Activated B cell treated with CpG ODN at 0.5 μM for 24 hours (primary cell): ENCODE measurements at places on chromosomes 5 and 9. TPM values are rescaled to one million over a fixed set of nuclear protein-coding genes. Genes with fewer than 3 reads are reported as not detected.

- H3K27ac ChIP-seq, result no peak overlapping the region
- H3K36me3 ChIP-seq, result no peaks in the 10 kb centered on the region
- no peaks in the 10 kb centered on the region for H3K27me3 ChIP-seq
- H3K4me3 ChIP-seq, result no peak overlapping the region
- no peak for DNase-seq
- H3K4me1 ChIP-seq, result peaks cover 7% of the 10 kb centered on the region
These were observed 28.8 kb downstream of the PPIC start for GRCh38 chr5:123007754-123008153.

- DNase-seq, result no peak
- peaks cover 38% of the 10 kb centered on the region for H3K36me3 ChIP-seq
These were observed 2.2 kb downstream of the DUSP1 start for GRCh38 chr5:172768573-172769341.

DNA sequence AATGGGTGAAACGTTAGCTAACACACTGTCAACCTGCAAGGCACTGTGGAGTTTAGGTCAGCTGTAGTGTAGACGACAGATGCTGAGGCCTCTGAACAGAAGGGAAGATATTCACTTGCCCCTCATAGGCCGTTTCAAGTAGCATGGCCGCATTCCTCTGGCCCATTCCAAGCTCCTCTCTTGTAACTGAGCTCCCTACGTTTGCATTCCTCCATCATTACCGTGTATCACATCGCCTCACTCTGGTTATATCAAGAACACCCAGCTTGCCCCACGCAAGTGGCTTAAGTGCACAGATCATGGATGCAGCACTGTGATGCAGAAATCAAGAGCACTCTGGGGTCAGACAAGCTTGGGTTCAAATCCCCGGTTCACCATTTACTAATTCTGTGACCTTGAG lies 43.3 kb downstream of the PRELID2 start:
- no peaks in the 10 kb centered on the region for H3K4me1 ChIP-seq
- H3K27ac ChIP-seq, result no peak overlapping the region
- DNase-seq, result no peak
- H3K4me3 ChIP-seq, result no peak overlapping the region
- H3K36me3 ChIP-seq, result no peaks in the 10 kb centered on the region

GRCh38 chr9:32886021-32886420 lies 102.7 kb downstream of the TMEM215 start:
- H3K4me3 ChIP-seq, result no peak overlapping the region
- H3K36me3 ChIP-seq, result no peaks in the 10 kb centered on the region
- H3K4me1 ChIP-seq, result no peaks in the 10 kb centered on the region
- H3K27me3 ChIP-seq, result peaks cover 15% of the 10 kb centered on the region
- no peak for DNase-seq

- no peak overlapping the region for H3K4me3 ChIP-seq
- no peak overlapping the region for H3K27ac ChIP-seq
- no peaks in the 10 kb centered on the region for H3K36me3 ChIP-seq
- no peak for DNase-seq
- no peaks in the 10 kb centered on the region for H3K27me3 ChIP-seq
- no peaks in the 10 kb centered on the region for H3K4me1 ChIP-seq
These were observed 306.4 kb upstream of the PAPPA start for GRCh38 chr9:115847216-115847615.

GRCh38 chr5:136081217-136081591 lies 51.4 kb upstream of the SMAD5 start:
- H3K36me3 ChIP-seq, result no peaks in the 10 kb centered on the region
- peaks cover 15% of the 10 kb centered on the region for H3K4me1 ChIP-seq
- H3K27me3 ChIP-seq, result peaks cover 31% of the 10 kb centered on the region
- H3K4me3 ChIP-seq, result no peak overlapping the region
- no peak overlapping the region for H3K27ac ChIP-seq
- no peak for DNase-seq

GRCh38 chr5:22053195-22053594 lies 799.9 kb downstream of the CDH12 start:
- no peaks in the 10 kb centered on the region for H3K27me3 ChIP-seq
- no peaks in the 10 kb centered on the region for H3K4me1 ChIP-seq
- H3K4me3 ChIP-seq, result no peak overlapping the region
- H3K36me3 ChIP-seq, result no peaks in the 10 kb centered on the region
- no peak for DNase-seq
- H3K27ac ChIP-seq, result no peak overlapping the region

- no peaks in the 10 kb centered on the region for H3K4me1 ChIP-seq
- H3K4me3 ChIP-seq, result no peak overlapping the region
- no peak overlapping the region for H3K27ac ChIP-seq
- H3K27me3 ChIP-seq, result no peaks in the 10 kb centered on the region
These were observed 177.0 kb upstream of the GRIN3A start for GRCh38 chr9:101915482-101915881.

The SLC35A4 gene
- 76.0 and 77.9 TPM in 2 replicates for total RNA-seq

DNA sequence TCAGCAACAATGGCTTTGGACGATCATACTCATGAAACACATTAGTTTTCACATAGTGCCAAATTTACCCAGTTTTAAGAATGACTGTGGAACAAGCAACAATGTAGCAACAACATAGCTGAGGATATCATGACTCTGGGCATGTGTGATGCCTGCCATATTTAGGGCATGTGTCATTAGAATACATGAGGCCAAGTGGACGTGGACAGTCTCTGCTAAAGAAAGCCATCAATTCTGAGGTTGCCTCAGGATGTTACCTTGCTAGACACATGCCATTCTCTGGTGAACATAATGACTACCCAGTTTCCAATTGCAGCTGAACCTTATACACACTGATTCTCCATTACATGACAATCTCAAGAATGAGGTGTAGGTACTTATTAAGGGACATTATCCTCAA lies 103.3 kb upstream of the ADAMTS19 start:
- no peaks in the 10 kb centered on the region for H3K4me1 ChIP-seq
- no peak overlapping the region for H3K4me3 ChIP-seq
- no peak for DNase-seq
- no peaks in the 10 kb centered on the region for H3K36me3 ChIP-seq

The TYRP1 gene
- total RNA-seq, result not detected in 2 replicates

The AQP7 gene
- total RNA-seq, result not detected in 2 replicates

GRCh38 chr5:57277085-57277484 lies 103.2 kb downstream of the GPBP1 start:
- DNase-seq, result no peak
- no peaks in the 10 kb centered on the region for H3K36me3 ChIP-seq
- H3K4me3 ChIP-seq, result no peak overlapping the region
- no peak overlapping the region for H3K27ac ChIP-seq

DNA sequence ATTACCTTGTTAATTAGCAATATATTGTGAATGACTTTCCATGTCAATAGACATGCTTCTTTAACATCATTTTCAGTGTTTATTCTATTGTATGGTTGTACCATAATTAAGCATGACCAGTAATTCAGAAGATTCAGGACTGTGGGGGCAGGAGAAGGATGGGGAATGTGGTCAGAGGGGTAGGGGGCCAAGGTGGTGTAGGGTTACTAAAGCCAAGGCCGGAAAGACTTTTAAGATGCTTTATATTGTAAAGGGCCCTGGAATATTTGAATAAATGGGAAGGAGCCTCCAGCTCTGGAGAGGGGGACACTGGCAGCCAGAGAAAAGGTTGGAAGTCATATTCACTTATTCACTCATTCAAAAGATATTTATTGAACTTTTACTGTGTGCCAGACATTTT lies 115.7 kb downstream of the FGF18 start:
- H3K4me3 ChIP-seq, result no peak overlapping the region
- no peaks in the 10 kb centered on the region for H3K36me3 ChIP-seq
- H3K27me3 ChIP-seq, result peaks cover 14% of the 10 kb centered on the region
- no peak overlapping the region for H3K27ac ChIP-seq
- no peak for DNase-seq

The SPATA31E1 gene
- not detected in 2 replicates for total RNA-seq

The LVRN gene
- not detected in 2 replicates for total RNA-seq
